Left renal cortex interstitium (tissue), 4 donors: ENCODE measurements at places on chromosomes 13 and 19.

DNA sequence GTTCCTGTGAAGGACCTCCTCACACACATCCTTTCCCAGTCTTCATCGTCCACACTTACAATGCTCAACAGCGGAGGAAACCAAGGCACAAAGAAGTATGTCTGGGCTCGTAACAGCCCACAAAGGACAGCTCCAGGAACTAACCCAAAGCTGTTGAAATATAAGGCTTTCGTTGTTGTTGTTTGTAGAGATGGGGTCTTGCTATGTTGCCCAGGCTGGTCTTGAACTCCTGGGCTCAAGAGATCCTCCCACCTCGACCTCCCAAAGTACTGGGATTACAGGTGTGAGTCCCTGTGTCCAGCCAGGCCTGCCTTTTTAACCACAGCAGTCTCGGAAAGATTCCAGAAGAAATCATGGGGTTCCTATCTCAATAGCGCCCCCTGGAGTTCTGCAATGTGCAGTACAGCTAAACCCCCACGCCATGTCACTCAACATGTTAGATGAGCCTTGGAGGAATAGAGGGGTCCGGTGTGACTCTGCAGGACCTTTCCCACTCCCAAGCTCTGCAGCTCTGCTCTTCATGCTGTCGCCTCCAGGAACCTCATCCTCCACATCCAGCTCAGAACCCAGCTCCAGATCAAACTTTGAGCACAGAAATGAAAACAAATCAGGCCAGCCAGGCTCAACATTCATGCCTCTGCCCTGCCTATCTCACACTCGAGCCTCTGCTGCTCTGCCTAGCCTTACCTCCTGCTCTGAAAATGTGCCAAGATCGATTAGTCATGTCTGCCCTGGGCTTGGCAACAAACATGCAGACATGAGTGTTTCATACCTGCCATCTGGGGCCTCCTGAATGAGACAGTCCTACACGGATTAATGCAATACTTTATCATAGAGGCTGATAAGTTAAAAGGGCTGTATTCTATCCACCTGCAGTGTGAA is 7.5 kb downstream of the PLA2G4C start:
- no peak for DNase-seq

DNA sequence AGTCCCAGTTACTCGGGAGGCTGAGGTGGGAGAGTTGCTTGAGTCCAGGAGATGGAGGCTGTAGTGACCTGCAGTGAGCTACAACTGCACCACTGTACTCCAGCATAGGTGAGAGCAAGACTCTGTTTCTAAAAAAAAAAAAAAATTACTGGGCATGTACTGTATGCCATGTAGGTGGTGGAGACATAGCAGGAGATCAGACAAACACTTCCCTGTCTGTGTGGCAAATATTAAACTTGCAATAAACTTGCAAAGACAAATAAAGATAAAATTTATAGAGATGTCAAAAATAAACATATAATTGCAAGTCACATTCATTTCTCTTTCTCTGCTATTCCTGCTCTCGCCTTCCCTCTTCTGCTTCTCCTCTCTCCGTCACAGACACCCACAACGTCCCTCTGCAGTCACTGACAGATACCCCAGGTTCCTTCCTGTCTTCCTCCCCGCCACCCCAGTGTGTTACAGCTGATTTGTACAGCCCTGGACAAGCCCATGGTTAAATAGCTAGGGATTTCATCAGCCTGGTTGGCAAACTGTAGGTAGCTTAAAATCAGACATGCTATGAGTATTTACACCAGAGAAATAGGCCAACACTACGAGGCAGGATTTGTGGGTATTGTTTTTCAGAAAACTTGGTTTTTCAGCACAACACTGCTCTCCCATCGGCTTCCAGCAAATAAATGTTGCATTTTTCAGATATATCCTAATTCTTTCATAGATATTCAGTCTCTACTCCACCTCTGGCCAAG is 1.3 kb upstream of the CD177 start:
- DNase-seq: no peak

DNA sequence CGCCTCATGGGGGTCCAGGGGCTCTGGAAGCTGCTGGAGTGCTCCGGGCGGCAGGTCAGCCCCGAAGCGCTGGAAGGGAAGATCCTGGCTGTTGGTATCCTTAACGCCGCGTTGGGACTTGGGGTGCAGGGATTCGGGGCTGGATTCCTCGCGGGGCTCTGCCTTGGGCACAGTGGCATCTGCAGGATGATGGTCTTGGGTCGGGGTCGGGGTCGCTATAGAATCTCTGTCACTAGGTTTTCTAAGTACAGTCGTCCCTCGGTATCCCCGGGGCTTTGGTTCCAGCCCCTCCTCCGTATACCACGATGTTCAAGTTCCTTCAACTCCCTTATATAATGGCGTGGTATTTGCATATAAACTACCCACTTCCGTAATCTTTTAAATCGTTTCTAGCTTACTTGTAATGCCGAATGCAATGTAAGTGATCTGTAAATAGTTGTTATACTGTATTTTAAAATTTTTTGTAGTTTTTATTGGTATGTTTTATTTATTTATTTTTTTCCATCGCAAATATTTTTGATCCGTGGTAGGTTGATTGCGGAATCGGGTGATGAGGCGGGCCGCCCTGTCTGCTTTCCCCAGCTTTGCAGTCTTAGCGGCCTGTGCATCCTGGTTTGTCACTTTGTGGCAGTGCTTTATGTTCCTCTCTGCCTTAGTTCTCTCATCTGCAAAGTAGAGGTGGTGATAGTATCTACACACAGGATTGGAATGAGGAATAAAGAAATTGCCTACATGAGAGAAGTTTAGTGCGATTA is 606 bp downstream of the ERCC5 start:
- DNase-seq: peak; percentile 21

DNA sequence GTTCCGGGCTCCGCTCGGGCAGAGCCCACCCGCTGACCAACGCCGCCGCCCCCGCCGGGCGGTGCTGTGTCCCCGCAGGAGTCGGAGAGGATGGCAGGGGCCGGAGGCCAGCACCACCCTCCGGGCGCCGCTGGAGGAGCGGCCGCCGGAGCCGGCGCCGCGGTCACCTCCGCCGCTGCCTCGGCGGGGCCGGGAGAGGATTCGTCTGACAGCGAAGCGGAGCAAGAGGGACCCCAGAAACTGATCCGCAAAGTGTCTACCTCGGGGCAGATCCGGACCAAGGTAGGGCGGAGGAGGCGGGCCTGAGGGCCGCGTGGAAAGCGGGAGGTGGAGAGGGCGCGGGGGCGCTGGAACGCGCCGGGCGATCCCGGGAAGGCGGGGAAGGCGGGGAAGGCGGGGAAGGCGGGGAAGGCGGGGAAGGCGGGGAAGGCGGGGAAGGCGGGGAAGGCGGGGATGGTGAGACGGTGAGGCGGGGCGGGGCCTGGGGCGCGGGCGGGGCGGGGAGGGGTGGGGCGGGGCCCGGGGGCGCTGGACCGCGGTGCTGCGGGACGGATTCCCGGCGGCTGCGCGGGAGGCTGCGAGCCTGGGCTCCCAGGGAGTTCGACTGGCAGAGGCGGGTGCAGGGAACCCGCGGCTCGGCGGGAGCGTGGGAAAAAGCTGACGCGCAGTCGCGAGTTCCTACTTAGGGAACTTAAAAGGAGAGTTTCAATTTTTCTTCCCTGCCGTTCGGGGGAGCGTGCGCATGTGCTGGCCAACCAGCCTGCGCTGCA is 421 bp downstream of the DGKH start:
- no peak for DNase-seq
